Ovary (tissue), 10 donors: ENCODE measurements at places on chromosomes 1 and 21.

DNA sequence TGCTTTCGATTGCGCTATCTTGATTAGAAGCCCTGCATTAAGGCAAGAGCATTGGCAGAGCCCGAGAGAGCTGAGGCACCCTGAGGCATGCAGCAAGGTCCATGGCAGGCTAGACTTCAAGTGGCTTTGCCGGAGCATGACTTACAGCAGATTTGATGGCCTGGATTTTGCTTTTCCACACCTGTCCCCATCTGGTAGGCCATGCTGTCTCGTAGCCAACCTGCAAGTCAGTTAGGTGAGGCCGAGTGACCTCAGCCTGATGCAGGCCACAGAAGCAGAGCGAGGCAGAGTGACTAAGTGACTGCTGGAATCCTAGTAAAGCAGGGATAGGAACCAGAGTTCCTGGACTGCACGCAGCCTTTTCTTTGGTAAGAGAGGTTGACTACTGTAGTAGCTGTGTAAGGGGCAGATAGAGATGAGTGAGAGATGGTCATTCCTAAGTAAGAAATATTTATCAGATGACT lies 148.9 kb downstream of the PBX1 start:
- peaks cover 39% of the 10 kb centered on the region for H3K4me1 ChIP-seq
- no peaks in the 10 kb centered on the region for H3K36me3 ChIP-seq
- peak overlapping the region; percentile 21 for H3K27ac ChIP-seq
- no peak overlapping the region for H3K4me3 ChIP-seq
- no peak for DNase-seq

GRCh38 chr21:36265431-36265830 lies 54.6 kb upstream of the MORC3 start:
- DNase-seq: no peak
- H3K27ac ChIP-seq: no peak overlapping the region
- no peaks in the 10 kb centered on the region for H3K27me3 ChIP-seq
- H3K4me1 ChIP-seq: no peaks in the 10 kb centered on the region

DNA sequence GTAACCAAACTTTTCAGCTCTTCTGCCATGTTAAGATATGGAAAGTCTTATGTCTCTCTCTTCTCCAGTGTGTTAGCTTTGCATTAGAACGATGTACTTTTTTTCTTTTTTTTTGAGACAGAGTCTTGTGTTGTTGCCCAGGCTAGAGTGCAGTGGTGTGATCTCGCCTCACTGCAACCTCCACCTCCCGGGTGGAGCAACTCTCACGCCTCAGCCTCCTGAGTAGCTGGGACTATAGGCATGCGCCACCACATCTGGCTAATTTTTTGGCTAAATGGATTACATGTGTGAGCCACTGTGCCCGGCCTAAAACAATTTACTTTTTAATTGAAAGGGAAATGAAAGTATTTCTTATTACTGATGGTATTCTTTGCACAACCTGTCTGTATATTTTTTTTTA lies 35.8 kb downstream of the SPEN start:
- no peak for DNase-seq
- H3K4me1 ChIP-seq: peaks cover 7% of the 10 kb centered on the region
- H3K27ac ChIP-seq: no peak overlapping the region
- no peaks in the 10 kb centered on the region for H3K36me3 ChIP-seq
- H3K4me3 ChIP-seq: no peak overlapping the region

- H3K4me3 ChIP-seq: no peak overlapping the region
- no peak for DNase-seq
- no peaks in the 10 kb centered on the region for H3K36me3 ChIP-seq
- no peaks in the 10 kb centered on the region for H3K27me3 ChIP-seq
- H3K27ac ChIP-seq: no peak overlapping the region
These were observed 67.4 kb downstream of the DMRTB1 start for GRCh38 chr1:53526451-53527101.

GRCh38 chr1:215375381-215375780 lies 191.7 kb upstream of the KCTD3 start:
- no peak overlapping the region for H3K4me3 ChIP-seq
- H3K4me1 ChIP-seq: no peaks in the 10 kb centered on the region
- H3K36me3 ChIP-seq: no peaks in the 10 kb centered on the region
- no peak overlapping the region for H3K27ac ChIP-seq
- H3K27me3 ChIP-seq: no peaks in the 10 kb centered on the region
- DNase-seq: no peak

DNA sequence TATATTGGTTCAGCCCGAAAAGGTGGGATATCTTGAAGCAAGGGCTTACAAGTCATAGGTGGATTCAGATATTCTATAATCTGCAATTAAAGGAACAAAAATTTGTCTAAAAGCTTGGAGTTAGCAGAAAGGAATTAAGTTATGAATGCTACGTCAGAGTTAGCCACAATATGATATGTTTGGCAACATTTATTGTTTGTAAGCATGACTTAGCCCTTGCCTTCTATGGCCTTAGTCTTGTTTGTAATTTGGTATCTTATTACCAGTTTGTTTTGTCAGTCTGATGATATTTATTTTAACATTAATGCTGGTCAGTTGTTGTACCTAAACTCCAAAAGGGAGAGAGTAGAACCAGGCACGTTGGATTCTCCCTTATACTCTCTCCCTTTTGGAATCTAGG lies 43.1 kb upstream of the SUCO start:
- no peak overlapping the region for H3K27ac ChIP-seq
- no peak for DNase-seq
- H3K36me3 ChIP-seq: no peaks in the 10 kb centered on the region
- H3K4me1 ChIP-seq: no peaks in the 10 kb centered on the region
- H3K4me3 ChIP-seq: no peak overlapping the region
- H3K27me3 ChIP-seq: no peaks in the 10 kb centered on the region

DNA sequence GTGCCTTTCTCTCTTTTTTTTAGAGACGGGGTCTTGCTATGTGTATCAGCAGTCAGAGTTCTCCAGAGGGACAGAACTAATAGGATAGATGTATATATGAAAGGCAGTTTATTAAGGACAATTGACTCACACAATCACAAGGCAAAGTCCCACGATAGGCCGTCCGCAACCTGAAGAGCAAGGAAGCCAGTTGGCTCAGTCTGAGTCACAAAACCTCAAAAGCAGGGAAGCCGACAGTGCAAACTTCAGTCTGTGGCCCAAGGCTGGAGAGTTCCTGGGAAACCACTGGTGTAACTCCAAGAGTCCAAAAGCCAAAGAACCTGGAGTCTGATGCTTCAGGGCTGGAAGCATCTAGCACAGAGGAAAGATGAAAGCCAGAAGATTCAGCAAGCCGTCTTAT lies 16.3 kb upstream of the H3-3A start:
- H3K27ac ChIP-seq: no peak overlapping the region
- H3K36me3 ChIP-seq: no peaks in the 10 kb centered on the region
- no peak for DNase-seq
- peaks cover 8% of the 10 kb centered on the region for H3K4me1 ChIP-seq

- H3K27ac ChIP-seq: no peak overlapping the region
- no peak overlapping the region for H3K4me3 ChIP-seq
- no peaks in the 10 kb centered on the region for H3K36me3 ChIP-seq
- H3K4me1 ChIP-seq: peaks cover 2% of the 10 kb centered on the region
These were observed 44.1 kb downstream of the ZNF678 start for GRCh38 chr1:227607336-227607898.

DNA sequence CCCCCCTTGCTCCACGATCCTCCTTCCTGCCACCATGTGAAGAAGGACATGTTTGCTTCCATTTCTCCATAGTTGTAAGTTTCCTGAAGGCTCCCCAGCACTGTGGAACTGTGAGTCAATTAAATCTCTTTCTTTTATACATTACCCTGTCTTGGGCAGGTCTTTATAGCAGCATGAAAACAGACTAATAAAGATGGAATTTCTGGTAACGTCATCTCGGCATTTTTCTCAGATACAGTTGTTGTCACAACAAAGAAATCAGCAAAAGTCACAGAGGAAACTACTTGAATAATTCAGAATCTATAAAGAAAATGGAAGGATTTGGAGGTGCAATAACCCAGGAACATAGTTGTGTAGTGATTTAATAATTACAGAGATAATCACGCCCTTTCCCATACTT lies 4.4 kb downstream of the APCS start:
- H3K27me3 ChIP-seq: no peaks in the 10 kb centered on the region
- no peaks in the 10 kb centered on the region for H3K36me3 ChIP-seq
- no peaks in the 10 kb centered on the region for H3K4me1 ChIP-seq
- no peak overlapping the region for H3K4me3 ChIP-seq

GRCh38 chr1:216937491-216937890 lies 214.3 kb upstream of the ESRRG start:
- no peak for DNase-seq
- no peaks in the 10 kb centered on the region for H3K4me1 ChIP-seq
- H3K36me3 ChIP-seq: no peaks in the 10 kb centered on the region
- H3K4me3 ChIP-seq: no peak overlapping the region
- H3K27ac ChIP-seq: no peak overlapping the region

- no peak overlapping the region for H3K27ac ChIP-seq
- no peaks in the 10 kb centered on the region for H3K36me3 ChIP-seq
- H3K4me3 ChIP-seq: no peak overlapping the region
- no peak for DNase-seq
These were observed 50.0 kb downstream of the CLIC4 start for GRCh38 chr1:24795236-24795635.

GRCh38 chr1:152148051-152148450 lies 11.0 kb downstream of the RPTN start:
- no peak overlapping the region for H3K27ac ChIP-seq
- H3K4me1 ChIP-seq: no peaks in the 10 kb centered on the region
- H3K4me3 ChIP-seq: no peak overlapping the region

- no peak overlapping the region for H3K27ac ChIP-seq
- no peaks in the 10 kb centered on the region for H3K4me1 ChIP-seq
- no peaks in the 10 kb centered on the region for H3K36me3 ChIP-seq
- no peaks in the 10 kb centered on the region for H3K27me3 ChIP-seq
- no peak for DNase-seq
- no peak overlapping the region for H3K4me3 ChIP-seq
These were observed 15.8 kb downstream of the DENND2D start for GRCh38 chr1:111184663-111185062.
